Muscle of arm (tissue), 14 donors: ENCODE measurements at places on chromosomes 6 and 20. TPM values are rescaled to one million over a fixed set of nuclear protein-coding genes. Genes with fewer than 3 reads are reported as not detected.

Gene PMEPA1
- polyA plus RNA-seq: 36.1 TPM

Gene TRIM31
- polyA plus RNA-seq: not detected

Gene C6orf132
- polyA plus RNA-seq: 11.3 TPM

Gene FAM217A
- 0.34 TPM for polyA plus RNA-seq

Gene FAM83C
- not detected for polyA plus RNA-seq

Gene RAET1G
- 0.62 TPM for polyA plus RNA-seq

Gene CGA
- polyA plus RNA-seq: 4.5 TPM

Gene BTBD3
- polyA plus RNA-seq: 37.9 TPM

Gene PPP1R16B
- not detected for polyA plus RNA-seq

Gene RAET1L
- not detected for polyA plus RNA-seq

Gene GTF3C6
- polyA plus RNA-seq: 53.3 TPM

Gene TBXT
- polyA plus RNA-seq: not detected

Gene CPNE5
- not detected for polyA plus RNA-seq

Gene OTOR
- polyA plus RNA-seq: 0.14 TPM

Gene TRIM15
- not detected for polyA plus RNA-seq

Gene NEURL2
- polyA plus RNA-seq: 20.2 TPM

Gene C6orf141
- polyA plus RNA-seq: 4.0 TPM

Gene MAS1
- 0.14 TPM for polyA plus RNA-seq

Gene GGT7
- 13.9 TPM for polyA plus RNA-seq

Gene B3GAT2
- polyA plus RNA-seq: 1.9 TPM

Gene ADGRG6
- polyA plus RNA-seq: 12.0 TPM

Gene SLC22A3
- polyA plus RNA-seq: 10.8 TPM

Gene FOXA2
- not detected for polyA plus RNA-seq

Gene MYBL2
- polyA plus RNA-seq: 14.1 TPM

Gene FRK
- 0.73 TPM for polyA plus RNA-seq

Gene RHAG
- polyA plus RNA-seq: 0.97 TPM

Gene NFS1
- 12.6 TPM for polyA plus RNA-seq

Gene DHX16
- 26.3 TPM for polyA plus RNA-seq

Gene HLA-DQA2
- polyA plus RNA-seq: 2.7 TPM

Gene ZNF165
- polyA plus RNA-seq: 0.56 TPM

Gene MUCL3
- polyA plus RNA-seq: not detected

Gene FAM209B
- not detected for polyA plus RNA-seq

Gene TP53TG5
- polyA plus RNA-seq: 0.45 TPM

Gene MYO6
- polyA plus RNA-seq: 25.1 TPM

Gene SLC17A2
- polyA plus RNA-seq: not detected

Gene TTK
- polyA plus RNA-seq: 11.2 TPM

Gene ECT2L
- not detected for polyA plus RNA-seq

Gene TENT5A
- polyA plus RNA-seq: not detected
